ENCODE measurements at places on chromosomes 3 and 15.

GRCh38 chr3:192061426-192061825 is 600.5 kb downstream of the PYDC2 start:
- DNase-seq = no peak

GRCh38 chr3:37872413-37873160 is 10.9 kb downstream of the CTDSPL start:
- no peak for DNase-seq

- no peak for DNase-seq
Measured at GRCh38 chr3:1717524-1717923, 381.1 kb upstream of the CNTN4 start.

GRCh38 chr15:69980341-69981059 is 117.2 kb downstream of the TLE3 start:
- no peak for DNase-seq

DNA sequence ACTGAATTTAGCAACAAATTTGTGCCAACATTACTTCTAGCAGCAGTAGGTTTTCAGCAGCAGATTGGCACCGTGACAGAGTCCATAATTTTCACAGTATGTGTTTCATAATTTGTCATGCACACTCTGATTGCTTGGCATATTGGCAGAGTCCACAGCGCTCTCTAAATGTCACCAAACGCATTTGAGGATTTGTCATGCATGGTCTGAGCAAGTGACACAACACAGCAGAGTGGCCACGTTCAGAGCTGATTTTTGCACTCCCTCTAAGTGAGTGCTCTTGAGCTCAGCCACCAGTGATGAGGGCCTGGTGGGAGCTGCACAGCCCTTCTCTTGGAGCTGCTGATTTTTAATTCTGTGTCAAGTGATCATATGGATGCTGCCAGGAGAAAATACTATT is 1270.8 kb downstream of the ROBO1 start:
- no peak for DNase-seq

GRCh38 chr15:52163321-52164190 is 27.6 kb downstream of the GNB5 start:
- no peak for DNase-seq
